Stimulated activated CD4-positive, alpha-beta T cell treated with anti-CD3 and anti-CD28 coated beads, Interleukin-4, amount 100 ng/mL, for 4 hours (primary cell): ENCODE measurements at places on chromosomes 16 and 17.

- no peak for DNase-seq
These were observed 433.9 kb downstream of the KCNJ2 start for GRCh38 chr17:70603226-70603625.

DNA sequence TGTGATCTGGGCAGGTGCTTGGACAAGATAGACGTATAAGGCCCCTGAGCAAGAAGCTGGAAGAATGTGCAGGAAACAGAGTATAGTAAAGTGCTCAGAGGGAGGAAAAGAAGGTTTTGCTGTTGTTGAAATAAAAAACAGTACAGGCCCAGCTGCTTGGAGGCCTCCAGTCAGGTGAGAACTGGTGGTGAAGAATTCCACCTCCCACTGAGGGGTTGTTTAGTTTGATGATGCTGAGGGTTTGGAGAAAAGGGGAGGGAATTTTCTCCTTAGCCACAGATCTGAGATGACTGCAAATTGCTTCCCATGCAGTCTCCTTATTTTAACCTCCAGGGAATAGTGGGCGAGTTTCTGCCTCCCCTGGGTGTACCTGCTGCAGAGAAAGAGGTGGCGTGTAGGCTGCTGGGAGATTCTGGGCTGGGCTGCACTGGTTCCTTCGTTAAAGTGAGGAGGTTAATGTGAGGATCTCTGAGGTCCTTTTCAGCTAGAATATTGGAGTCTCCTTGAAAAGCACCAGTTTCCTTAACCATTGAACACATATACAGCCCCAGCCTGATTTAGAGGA lies 25.8 kb downstream of the SMPD3 start:
- DNase-seq: no peak

DNA sequence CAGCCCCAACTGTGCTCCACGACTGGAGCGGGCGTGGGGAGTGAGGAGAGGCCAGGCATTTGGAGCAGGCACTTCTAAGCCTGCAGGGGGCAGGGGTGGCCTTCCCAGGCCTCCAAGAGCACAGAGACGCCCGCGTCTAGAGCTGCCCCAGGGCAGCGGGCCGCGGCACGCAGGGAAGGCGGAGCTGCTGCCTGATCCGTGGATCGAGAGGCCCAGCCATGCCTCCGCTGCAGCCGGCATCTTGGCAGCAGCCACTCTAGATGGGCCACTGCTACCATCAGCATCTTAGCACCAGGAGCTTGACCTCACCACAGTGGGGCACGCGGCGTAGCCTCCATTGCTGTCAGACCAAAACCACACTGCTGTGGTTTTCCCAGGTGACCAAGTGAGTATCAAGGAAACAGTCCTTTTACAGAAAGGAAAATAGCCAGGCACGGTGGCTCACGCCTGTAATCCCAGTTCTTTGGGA lies 20.4 kb upstream of the WDR45B start:
- peak; percentile 21 for DNase-seq

- no peak for DNase-seq
These were observed 29.6 kb upstream of the FBXO47 start for GRCh38 chr17:38996660-38997337.

DNA sequence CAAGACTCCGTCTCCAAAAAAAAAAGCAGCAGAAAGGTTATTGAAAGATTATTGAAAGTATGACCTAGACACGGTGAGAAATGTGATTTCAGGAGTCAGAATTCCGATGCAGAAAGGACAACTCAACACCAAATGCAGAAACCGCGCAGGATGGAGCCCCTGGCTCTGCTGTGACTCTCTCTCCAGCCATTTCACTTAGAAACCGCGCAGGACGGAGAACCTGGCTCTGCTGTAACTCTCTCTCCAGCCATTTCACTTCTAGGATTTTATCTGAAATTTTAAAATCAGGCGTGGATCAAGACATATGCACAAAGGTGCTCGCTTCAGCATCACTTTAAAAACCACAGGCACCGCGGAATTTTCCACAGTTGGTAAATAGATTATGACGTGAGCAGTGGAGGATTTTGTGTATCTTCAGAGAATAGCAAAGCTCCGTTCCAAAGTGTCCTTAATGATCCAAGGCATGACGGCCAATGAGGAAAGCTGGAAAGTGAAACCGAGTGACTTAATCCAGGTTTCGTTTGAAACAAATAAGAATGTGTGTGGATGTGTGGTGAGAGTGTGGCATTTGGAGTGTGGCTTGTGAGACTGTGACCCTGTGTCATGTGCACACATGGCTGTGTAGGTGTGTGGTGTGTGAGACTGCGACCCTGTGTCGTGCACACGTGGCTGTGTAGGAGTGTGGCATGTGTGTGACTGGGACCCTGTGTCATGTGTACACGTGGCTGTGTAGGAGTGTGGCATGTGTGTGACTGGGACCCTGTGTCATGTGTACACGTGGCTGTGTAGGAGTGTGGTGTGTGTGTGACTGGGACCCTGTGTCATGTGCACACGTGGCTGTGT lies 9.5 kb downstream of the UTS2R start:
- no peak for DNase-seq

DNA sequence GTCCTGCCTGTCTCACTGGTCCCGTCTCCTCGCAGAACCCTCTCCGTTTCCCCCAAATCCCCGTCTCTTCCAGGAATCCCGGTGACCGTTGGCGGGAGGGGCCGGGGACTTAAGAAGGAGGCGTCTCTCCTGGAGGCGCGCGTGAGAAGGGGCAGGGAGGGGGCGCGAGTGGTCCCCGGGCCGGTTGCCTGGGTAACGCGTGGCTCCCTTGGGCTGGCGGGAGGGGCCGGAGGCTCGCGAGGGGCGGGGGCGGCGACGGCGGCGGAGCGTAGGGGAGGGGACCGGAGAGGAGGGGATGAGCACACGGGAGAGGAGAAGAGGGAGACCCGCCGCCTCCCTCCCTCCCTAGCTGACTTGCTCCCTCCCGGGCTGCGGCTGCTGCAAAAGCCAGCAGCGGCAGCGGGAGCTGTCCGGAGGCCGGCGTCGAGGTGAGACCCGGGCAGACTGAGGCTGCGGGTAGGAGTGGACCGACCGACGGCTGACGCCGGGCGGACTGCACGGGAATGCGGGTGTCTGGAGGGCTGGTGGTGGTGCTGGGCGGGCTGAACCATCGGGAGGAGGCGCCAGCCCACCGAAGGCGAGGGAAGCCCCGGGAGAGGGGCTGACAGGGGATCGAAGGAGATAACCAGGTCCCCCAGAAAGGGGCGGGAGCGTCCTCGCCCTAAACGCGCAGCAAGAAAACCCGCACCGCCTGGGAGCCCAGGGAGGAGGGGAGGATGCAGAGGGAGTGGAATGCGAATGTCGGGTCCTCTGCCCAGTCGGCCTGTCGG lies at the start of gene PRRT2:
Gene PRRT2 (plus strand): TSS at position 298 of the 770 bp plus-strand sequence. CDS start 862 bp downstream, outside the sequence.
- DNase-seq: peak; percentile 56

- peak; percentile 39 for DNase-seq
These were observed 4.4 kb upstream of the FOXJ1 start for GRCh38 chr17:76145231-76146052.

GRCh38 chr17:7558544-7559319 lies at the start of gene TNFSF13:
TSS of gene TNFSF13 (plus strand) at chr17:7558750. CDS start at chr17:7559040, 290 bp downstream.
- DNase-seq: no peak

- DNase-seq: no peak
These were observed 21.4 kb downstream of the PLCD3 start for GRCh38 chr17:45110676-45111611.

GRCh38 chr17:69712801-69713311 lies 298.4 kb downstream of the MAP2K6 start:
- no peak for DNase-seq

GRCh38 chr17:3034578-3034920 lies 28.9 kb downstream of the OR1D5 start:
- DNase-seq: no peak

DNA sequence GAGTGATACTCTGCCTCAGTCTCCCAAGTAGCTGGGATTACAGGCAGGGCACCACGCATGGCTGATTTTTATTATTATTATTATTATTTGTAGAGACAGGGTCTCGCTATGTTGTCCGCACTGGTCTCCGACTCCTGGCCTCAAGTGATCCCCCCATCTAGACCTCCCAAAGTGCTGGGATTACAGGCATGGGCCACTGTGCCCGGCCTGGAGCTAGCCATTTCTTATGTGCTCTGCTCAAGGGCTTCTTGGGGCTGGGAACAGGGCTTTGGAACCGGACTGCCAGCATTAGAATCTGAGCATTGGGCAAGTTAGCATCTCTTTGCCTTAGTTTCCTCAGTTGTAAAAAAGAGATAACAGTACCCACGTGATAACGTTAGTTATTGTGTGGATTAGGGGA lies 111.3 kb downstream of the C16orf78 start:
- DNase-seq: no peak
